DMS79 (cell line): ENCODE measurements at places on chromosomes 13 and 19.

GRCh38 chr13:51770160-51770559 lies 33.8 kb downstream of the DHRS12 start:
- no peak for DNase-seq

GRCh38 chr19:28785971-28786370 lies 427.0 kb downstream of the UQCRFS1 start:
- no peak for DNase-seq

DNA sequence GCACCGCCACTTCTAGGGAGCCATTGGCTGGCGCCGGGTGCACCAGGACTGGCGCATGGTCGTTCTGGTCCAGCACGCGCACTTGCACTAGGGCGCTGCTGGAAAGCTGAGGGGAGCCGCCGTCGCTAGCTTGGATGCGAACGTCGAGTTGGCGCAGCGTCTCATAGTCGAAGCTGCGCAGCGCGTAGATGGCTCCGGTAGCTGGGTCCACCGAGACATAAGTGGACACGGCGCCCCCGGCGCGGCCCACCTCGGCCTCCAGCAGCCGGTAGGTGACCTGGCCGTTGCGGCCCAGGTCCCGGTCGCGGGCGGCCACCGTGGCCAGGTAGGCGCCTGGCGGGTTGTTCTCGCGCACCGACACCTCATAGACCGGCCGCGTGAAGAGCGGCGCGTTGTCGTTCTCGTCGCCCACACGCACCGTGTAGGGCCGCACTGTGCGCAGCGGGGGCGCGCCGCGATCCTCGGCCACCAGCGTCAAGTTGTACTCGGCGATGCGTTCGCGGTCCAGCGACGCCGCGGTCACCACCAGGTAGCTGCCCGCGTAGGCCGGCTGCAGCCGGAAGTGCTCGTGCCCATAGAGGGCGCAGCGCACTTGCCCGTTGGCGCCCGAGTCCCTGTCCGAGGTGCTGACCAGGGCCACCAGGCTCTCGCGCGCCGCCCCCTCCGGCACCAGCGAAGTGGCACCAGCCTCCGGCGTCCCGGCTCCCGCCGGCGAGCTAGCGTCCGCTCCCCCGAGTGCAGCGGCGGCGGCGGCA lies 1.7 kb downstream of the PCDH8 start:
- no peak for DNase-seq

DNA sequence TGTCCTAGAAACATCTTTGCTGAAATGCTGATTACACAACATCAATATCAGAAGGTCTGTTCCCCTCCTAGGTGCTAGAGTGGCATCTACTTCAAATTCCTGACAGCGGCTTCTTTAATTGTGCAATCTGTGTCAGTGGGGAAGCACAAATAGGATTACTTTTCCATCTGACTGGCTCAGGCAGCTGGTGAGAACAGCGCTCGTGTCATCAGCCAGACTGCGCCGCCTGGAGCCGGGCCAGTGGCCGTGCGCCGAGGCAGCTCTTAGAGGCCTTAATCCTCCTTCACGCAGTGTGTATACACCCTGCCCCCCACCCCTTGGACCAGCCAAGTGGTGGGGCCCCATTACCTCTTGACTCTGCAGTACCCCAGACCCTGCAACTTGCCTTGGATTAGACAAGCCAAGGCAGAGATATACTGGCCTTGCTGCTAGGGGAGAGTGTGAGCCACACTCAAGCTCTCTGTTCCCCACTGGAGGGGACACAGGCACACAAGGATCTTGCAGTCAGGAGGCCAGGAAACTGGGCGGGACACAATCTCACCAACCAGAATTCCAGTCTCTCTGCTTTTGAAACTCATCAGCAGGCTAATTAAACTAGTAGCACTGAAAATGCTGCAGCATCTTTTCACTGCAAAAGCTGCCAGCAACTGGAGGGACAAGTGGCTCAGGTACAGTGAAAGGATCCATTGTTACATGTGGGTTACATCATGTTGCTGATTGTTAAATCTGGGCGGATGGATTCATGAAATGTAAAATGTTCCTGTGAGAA lies 48.9 kb upstream of the EPHX3 start:
- peak; percentile 70 for DNase-seq

DNA sequence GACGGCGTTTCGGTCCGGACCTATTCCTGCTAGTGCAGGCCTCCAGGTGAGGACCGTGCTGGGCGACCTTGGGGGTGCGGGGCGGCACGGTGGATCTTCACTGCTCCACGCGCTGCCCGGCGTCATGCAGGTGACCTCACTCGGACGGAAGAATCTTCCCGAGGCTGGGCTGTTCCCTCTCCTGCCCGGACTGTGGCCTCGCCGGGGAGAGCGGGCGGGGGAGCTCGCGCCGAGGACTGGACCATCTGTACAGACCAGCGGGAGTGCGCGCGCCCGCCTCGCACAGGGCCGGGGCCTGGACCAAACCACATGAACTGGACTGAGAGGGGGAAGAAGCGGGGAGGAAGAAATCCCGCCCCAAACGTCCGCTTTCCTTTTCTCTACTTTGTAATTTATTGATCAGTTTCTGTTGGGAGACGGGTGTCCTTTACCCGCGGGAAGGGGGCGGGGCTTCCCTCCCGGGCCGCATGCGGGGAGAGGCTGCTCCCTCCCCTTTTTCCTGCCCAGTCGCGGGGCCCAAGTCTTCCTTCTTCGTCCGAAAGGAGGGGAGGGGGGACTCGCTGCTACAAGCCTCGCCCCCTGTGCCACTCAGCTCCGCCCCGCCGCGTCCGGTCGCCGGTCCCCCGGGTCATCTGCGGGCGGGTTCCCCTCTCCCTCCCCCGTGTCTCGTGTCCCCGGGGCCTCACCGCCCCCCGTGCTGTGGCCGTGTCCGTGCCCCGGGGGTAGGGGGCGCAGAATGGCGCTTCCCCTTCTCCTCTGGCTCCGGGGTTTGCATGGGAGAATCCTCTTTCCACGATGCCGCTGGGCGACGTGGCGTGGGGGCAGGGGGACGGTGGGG lies 4.9 kb downstream of the HRC start:
- peak; percentile 70 for DNase-seq

DNA sequence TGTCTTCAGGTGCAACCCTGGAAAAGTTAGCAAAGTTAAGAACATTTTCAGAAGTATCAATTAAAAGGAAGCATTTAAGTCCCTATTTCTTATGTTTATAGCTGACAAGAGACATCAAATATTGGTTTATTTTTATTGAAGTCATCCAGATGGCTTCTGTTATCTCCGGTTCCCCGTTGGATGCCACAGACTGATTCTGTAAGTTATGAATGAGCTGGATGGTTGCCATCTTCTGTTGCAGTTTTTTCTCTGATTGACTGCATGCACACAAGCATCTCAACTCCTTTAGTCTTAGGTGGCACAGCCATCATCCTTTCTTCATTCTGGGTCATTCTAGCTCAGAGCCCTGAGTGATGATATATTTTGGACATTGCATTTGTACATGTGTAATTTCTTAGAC lies 10.6 kb upstream of the OXGR1 start:
- DNase-seq, result no peak

DNA sequence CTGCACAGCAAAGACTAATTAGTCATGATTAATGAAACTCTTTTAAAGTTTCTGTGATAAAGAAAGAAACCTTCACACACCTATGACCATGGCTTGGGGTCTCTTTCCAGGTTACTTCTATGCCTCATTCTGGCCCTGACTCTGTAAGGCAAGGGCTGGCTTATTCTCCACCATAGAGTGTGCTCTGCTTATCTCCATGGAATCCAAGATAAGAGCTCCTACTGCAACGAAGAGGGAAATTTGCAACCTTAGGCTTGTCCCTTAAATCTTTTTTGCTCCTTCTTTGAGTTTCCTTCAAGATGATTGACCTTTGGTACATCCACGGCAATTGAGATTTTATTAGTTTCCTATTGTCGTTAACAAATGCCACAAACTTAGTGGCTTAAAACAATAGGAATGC lies 239.9 kb downstream of the SPRY2 start:
- DNase-seq, result no peak
